AG20443 (cell line): ENCODE measurements at places on chromosomes 11 and 22.

- DNase-seq, result peak; percentile 82
Observed at GRCh38 chr22:32661296-32661695, 140.2 kb upstream of the TIMP3 start.

GRCh38 chr22:30016596-30016995 lies 63.7 kb upstream of the HORMAD2 start:
- DNase-seq, result no peak

DNA sequence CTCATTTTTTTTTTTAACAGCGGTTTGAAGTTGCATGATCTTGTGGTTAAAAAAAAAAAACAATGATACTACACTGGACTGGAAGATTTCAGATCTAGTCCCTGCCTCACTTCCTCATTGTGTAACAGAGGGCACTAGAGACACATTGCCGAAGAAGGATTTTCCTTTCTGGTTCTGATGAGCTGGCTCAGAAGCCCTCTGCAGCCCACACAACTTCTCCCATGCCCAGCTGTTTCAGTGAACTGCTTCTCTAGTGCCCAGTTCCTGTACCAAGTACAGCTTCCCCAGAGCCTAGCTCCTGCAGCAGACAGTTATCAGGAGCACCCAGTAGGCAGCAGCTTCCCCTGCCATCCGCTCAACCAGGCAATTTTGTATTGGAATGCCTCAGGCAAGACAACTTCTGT lies 29.5 kb upstream of the ANO5 start:
- DNase-seq, result no peak

- DNase-seq, result no peak
Observed at GRCh38 chr11:126461996-126462395, 106.5 kb downstream of the ST3GAL4 start.

DNA sequence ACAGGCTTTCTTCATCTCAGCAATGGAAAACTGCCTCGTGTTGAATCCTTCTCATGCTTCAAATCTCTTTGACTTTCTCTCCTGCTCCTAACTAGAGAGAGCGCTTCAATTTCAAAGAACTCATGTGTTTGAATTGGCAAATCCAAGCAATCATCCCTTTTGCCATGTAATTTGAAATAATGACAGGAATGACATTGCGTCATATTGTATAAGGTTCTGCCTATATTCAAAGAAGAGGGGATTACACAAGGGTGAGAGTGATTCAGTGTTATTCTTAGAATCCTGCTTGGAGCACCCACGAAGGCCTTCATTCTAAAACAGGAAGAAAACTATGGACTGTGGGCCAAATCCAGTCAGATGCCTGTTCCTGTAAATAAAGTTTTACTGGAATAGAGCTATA lies 720.6 kb downstream of the JRKL start:
- DNase-seq, result no peak

DNA sequence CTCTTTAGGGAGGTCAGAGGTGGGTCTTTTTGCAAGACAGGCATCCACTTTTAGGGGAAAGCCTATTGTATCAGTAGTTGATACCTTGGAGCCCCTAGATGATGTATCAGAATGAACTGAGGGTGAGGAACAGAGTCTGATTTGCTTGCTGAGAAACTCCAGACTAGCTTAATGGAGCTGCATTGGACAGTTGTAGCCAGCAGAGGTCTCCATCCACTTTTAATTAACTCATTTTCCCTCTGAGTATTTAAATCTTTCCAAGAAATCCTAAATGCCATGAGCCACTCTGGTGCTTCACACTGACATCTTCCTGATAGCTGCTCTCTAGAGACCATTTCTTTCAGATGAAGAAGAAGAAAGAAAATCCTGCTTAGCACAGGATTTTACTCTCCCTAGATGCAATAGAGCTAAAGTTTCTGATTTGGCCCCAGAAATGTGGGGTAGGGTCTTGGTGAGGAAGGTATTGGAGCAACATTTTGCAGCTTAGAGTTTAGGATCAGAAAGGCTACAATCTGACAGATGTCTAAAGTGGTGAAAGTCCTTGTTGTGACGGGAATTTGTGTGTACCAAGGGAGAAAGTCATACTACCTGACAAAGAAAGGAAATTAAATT lies 38.0 kb downstream of the EXT2 start:
- peak; percentile 63 for DNase-seq

DNA sequence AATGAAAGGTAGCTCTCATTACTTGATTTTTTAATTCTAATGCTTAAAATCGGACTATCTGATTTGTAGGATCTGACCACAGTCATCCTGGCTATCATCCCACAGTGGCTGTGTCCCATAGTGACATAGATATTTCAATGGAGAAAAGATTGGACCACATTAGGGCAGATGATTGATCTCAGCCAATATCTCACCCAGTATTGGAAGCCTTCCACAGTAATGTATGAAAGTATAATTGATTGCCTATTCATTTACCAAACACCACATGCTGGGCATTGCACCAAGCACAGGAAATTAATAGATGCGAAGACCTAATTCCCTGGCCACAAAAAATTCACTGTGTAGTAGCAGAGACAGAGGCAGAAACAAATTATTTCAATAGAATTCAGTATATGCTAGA lies 37.6 kb downstream of the FZD4 start:
- DNase-seq, result no peak

DNA sequence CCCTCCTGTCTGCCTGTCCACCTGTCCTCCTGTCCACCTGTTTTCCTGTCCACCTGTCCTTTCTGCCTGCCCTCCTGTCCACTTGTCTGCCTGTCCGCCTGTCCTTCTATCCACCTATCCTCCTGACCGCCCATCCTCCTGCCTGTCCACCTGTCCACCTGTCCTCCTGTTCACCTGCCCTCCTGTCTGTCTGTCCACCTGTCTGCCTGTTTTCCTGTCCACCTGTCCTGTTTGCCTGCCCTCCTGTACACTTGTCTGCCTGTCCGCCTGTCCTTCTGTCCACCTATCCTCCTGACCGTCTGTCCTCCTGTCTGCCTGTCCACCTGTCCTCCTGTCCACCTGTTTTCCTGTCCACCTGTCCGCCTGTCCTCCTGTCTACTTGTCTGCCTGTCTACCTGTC lies 682.8 kb downstream of the TBC1D22A start:
- no peak for DNase-seq

GRCh38 chr22:27404441-27404840 lies 397.1 kb downstream of the MN1 start:
- no peak for DNase-seq

DNA sequence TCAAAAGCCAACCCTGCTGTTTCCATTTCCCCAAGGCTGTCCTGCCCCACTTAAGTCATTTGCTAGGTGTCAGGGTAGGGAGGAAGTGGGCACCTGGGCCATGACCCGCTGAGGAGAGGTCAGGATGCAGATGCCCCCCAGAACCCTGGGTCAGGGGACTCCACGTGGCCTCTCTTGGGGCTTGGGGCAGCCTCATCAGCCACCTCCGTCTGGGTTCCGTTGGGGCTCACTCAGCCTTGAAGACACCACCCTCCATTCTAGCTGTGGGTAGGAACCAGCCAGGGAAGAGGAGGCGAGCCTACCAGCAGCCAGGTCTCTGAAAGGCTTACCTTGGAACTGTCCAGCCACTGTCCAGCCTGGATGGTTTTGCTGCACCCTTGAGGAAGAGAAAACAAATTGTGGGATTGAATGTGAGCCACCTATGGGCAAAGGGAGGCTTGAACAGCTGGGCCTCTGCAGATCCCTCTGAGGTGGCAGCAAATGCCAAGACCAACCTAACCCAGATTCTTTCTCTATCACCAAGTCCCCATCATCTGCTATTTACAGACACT lies 2.5 kb downstream of the APOL4 start:
- DNase-seq, result no peak

DNA sequence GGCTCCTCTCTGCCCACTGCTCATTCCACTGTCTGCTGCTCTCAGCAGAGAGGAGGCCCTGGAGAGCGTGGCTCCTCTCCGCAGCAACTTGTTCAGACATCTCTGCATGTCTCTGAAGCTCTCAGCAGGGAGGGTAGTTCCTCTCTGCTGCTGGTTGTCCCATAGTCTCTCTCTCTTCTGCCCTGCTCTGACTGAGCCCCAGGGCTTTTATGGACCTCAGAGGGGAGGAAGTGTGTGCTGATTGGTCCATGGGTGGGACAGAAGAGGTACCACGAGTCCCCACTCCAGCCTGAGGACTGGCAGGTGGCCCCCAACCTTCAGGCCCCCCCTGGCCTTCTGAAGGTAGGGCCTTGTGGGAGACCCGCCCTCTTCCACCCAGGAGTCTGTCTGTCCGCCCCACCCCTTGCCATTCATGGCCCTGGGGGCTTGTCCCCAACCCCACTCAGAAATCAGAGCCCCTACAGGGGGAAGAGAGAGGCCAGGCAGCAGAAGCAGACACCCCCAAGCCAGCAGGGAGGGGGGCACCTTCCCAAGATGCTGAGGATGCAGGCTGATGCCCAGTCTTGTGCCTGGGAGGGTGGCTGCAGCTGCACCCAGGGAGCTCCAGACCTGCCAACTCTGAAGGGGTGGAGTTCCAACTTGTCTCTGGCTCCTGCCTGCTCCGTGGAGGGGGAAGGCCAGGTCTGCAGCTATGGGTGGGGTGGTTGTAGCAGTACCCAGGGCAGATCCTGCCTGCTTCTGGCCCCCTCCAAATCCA lies 35.1 kb downstream of the C11orf91 start:
- no peak for DNase-seq
